ENCODE measurements at places on chromosomes 1 and 21. TPM values are rescaled to one million over a fixed set of nuclear protein-coding genes. Genes with fewer than 3 reads are reported as not detected.

Gene OLIG2
- not detected for total RNA-seq

Gene SPRR2B
- total RNA-seq = not detected

- DNase-seq = peak; percentile 39
These were observed 76.3 kb downstream of the MORN1 start for GRCh38 chr1:2314803-2315673.

- no peak for DNase-seq
These were observed 19.8 kb downstream of the SLC37A1 start for GRCh38 chr21:42533306-42533962.

GRCh38 chr1:89519779-89520358, 4.8 kb upstream of the LRRC8B start:
- DNase-seq = peak; percentile 42

Data from IMR-90 (cell line).